ENCODE measurements at places on chromosomes 6 and 20.
A peak's percentile ranks its signal among the peaks of the same experiment; 100 is the strongest.

GRCh38 chr20:50048420-50049166 lies 64.4 kb downstream of the UBE2V1 start:
- peak; percentile 82 for DNase-seq

DNA sequence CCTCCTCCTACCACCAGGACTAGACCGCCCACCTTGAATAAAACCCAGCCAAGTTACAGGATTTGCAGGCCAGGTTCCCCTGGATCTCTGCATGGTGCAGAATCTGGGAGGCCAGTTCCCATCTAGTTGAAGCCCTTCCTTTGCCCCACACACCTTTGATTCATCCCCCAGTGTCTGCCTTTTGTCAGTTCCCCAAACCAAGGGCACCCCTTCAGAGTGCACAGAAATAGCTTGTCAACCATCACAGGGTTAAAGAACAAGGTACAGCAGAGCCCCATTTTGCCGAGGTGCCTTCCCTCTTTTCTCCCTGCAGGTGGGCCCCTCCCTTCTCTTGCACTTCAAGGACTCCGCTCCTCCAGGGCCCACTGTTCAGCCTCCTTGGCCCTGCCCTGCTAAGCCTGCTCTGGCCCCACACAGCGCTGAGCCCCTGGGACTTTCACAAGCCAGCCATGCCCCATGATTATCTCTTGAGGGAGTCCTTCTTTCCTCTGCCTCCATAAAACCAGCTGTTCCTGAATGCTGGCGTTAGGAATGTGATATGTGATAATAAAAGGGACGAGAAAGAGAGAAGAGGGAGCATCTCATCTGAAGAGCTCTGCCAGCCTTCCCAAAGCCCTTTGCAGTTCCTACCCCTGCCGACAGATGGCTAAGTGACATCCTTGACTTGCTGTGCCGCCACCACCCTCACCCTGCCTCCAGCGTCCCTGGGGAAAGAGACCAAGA lies 280.3 kb downstream of the CDC5L start:
- peak; percentile 74 for DNase-seq

GRCh38 chr6:56297022-56297989 lies 49.9 kb upstream of the COL21A1 start:
- no peak for DNase-seq

GRCh38 chr6:90212274-90212673 lies 84.4 kb downstream of the BACH2 start:
- no peak for DNase-seq

DNA sequence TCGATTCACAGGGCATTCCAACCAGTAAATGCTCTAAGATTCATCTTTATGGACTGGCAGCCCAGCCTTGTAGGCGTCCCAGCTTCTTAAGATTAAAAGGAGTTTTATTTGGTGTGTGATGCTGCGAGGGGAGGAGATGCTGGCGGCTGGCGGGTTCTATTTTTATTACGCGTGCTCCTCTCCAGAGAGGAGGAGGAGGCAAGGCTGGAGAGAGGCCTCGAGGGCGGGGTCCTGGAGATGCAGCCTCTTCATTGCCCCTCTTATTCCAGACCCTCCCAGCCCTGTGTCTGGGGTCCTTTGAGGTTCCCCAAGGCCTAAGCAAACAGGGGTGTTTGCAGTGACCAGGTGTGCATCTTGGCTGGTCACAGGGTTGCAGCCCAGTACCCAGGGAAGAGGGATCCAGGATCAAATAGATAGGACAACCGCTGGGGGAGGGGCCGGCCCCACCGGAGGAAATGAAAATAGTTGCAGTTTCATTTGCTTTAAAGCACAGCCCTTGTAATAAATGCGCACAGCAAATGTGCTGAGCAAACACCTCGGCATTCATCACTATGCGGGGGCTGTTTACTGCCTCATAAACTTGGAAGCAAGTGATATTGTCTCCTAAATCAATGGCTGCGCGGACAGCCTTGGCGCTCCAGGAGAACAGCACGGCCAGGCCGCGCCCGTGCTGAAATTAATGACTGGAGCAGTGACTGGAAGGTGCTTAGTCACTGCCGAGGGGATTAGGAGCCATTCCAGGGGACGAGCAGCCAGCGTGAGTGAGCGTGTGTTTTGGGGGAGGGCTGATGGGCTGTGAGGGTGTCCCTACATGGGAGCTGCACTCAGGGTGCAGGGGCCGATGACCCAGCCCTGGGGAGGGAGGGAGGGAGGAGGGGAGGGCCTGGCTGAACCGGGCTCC lies 83.0 kb downstream of the TMEM242 start:
- peak; percentile 24 for DNase-seq

DNA sequence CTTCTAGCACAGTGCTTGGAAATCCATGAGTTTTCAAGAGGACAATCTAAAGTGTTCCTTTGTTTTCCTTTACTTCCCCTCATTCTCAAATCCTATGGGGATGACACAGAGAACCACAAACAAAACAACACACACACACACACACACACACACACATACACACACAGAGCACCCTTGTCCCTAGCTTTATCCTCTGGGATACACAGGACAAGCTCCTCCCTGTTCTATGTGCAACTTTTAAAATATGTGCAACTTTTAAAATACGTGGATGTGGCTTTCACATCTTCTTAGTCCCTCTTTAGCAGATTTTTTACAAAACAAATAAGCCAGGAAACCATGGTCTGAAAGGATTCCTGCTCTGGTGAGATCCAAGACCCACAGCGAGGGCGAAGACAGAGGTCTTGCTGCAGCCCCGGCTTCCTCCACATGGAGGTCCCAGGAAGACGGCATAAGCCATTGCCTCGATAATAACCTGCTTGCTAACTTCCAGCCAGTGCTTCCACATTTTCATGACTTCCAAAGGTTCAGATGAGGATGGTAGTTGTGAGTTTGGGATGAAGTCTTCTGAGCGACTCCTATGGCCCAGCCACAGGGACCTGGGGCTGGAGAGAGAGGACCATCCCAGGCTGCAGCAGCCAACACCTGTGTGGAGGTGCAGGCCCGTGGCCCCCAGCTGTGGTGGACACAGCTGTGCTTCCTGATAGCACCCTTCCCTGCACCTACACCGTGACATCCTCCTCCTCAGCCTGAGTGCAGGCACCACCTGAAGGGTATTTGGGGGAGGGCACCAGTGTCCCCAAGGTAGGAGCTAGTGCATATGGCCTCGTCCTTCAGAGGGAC lies 62.8 kb upstream of the CD93 start:
- DNase-seq: no peak
